ENCODE measurements at places on chromosomes 7 and 10.

DNA sequence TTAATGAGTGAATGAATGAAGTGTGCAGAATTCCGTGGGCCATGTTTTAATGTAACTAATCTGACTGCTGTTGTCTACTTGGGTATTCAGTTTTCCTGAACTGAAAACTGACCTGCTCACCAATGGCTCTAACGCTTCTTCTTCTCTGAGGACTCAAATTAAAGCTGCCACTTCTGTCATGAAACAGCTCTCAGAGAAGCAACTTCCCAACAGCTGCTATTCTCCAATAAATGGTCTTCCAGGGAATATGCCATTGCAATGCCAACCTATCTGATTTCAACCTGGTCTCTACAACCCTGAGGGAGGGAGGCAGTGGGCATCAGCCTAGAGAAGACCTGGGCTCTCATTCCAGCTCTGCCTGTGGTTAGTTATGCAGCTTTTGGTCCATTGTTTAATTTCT lies 69.4 kb downstream of the FRMD4A start:
- DNase-seq: no peak

DNA sequence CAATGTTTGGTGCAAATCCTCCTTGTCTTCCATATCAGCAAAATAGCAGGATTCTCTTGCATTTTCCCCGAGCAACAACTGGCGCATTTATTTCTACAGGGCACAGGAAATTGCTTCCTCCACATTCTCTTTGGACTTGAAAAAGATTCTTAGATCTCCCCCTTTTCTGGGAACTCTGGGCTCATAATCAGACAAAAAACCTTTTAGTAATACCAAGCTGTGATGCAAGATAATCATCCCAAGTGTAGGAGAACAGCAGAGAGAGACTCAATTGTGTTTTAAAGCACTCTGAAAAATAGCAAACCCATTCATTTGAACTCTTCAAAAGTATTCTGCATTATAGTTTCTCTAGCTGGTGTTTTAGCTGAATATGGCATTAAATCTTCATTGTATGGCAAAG lies 419.6 kb upstream of the NPVF start:
- DNase-seq: no peak

GRCh38 chr7:150406567-150407421 lies 27.7 kb downstream of the ZNF775 start:
- no peak for DNase-seq

DNA sequence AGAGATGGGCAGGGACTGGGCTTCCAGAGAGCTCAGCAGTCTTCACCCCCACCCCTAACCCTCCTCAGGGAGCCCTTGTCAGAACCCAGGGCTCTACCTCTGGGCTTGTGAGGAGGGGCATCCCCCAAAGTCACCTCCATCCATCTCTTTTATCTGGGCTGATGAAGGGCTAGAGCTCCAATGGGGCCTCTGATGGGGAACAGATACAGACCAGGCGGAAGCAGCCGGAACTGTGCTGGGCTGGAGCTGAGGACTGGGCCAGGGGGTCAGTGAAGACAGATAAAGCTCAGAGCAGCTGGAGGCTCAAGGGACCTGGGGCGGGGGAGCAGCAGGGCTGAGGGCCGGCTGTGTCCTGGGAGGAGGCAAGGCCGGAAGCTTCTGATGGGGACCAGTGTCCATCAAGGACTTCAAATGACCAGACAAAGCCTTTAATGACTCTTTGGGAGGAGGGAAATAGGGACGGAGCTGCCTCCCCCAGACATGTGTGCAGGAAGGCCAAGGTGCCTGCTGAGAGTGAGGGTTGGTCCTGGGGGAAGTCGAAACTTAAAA lies 10.2 kb downstream of the KAZALD1 start:
- DNase-seq: no peak

- no peak for DNase-seq
Measured at GRCh38 chr10:10361301-10361885, 656.3 kb upstream of the CELF2 start.

GRCh38 chr10:3761904-3762303 lies 23.1 kb downstream of the KLF6 start:
- DNase-seq: no peak

DNA sequence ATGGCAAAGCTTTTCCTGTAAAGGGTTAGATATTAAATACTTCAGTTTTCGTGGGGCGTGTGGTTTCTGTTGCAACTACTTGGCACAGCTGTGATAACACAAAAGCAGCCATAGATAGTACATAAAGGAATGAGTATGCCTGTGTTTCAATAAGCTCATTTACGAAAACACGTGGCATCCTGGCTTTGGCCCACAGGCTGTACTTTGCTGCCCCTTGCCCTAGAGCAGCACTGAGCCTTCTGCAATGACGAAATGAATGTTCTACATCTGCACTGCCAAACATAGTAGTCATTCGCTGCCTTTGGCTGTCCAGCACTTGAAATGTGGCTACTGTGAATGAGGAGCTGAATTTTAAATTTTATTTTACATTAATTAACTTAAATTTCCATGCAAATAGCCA lies 376.2 kb upstream of the TPK1 start:
- no peak for DNase-seq

DNA sequence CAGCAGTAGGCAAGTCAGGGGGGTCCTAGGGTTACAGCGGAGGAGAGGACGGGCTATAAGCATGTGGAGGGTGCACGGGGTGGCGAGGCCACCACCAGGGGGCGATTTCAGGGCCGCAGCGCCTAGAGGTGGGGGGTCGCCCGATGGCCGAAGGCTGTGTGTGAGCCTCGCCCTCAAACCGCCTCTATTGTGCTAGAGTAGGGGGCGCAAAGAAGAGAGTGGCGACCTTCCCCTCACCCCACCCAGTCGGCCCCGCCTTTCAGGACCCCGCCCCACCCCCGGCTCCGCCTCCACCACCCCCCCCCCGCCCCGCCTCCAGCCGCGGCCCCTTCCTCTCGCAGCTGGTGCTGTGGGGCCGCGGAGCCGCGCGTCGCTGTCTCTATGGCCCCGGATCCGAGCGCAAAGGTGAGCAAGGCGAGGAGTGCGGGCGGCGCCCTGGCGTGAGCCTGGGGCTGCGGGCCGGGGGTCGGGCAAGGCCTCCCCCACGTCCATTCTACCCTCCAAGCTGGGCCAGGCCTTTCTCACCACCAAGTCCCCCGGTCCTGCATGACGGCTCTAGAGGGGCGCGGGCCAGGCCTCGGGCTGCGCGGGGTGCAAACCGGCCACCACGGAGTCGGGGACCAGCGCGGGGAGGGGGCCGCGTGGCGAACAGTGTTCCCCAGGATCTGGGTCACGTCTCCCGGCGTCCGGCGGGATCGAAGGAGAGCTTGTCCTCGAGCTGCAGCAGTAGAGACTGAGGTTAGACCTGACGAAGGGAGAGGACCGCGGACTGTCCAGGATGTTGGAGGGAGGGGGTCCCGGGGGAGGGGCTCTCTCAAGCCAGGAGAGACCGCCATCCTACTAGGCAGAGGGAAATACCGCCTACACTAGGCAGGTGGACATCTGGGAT lies at the start of gene SEMA4G:
TSS of gene SEMA4G (plus strand) at position 318 of the 889 bp plus-strand sequence. CDS start 3,409 bp downstream, outside the sequence.
- DNase-seq: no peak

DNA sequence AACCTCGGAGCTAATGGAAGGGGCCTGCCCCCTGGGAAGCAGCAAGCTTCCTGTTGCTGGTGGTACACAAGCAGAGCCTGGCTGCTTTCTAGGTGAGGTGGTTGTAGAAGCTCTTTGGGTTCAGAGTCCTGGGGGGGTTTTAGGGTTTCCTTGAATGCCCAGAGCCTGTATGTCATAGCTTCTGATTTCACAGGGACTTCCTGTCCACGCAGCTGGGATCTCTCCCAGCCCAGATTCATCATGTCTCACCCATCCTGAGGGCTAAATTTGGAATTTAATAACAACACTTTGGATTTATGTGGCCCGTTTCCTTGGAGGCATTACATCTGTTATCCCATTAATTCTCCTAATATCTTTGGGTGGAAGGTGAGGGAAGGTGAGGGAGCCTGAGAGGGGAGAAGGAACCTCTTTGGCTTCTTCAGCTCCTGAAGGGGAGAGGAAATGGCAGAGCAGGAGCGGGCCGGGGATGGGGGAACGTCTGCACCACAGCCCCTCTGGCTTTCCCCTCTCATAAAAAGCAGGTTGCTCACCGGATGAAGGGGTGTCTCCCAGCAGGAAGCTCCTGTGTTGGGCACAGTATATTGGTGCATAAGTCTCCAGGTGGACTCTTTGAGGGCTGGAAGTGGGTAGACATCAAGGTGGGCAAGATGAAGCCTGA lies 19.7 kb downstream of the RPS24 start:
- no peak for DNase-seq

Data from DMS 273 treated with DMSO at 0.1 percent for 48 hours (cell line).